ENCODE measurements at places on chromosomes 13 and 19. TPM values are rescaled to one million over a fixed set of nuclear protein-coding genes. Genes with fewer than 3 reads are reported as not detected.

ZNF180 gene
- total RNA-seq, result 9.6 TPM

- no peak overlapping the region for H3K27ac ChIP-seq
- H3K36me3 ChIP-seq, result peaks cover 37% of the 10 kb centered on the region
- no peaks in the 10 kb centered on the region for H3K27me3 ChIP-seq
- DNase-seq, result no peak
These were observed 59.2 kb downstream of the MLLT1 start for GRCh38 chr19:6220385-6221191.

DNA sequence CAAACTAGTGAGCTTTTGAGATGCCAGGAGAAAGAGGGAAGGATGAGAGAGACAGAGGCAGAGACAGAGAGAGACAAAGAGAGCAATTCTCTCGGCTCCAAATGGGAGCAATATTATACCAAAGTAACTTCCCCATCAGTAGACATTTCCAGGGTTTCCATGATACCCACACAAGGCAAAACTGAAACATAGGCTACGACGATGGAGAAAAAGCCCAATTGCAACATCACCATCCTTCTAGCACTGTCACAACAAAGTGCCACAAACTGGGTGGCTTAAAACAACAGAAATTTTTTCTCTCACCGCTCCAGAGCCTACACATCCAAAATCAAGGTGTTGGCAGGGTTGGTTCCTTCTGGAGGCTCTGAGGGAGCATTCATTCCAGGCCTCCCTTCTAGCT, 81.4 kb downstream of the KCTD12 start:
- H3K4me1 ChIP-seq, result no peaks in the 10 kb centered on the region
- DNase-seq, result no peak
- no peaks in the 10 kb centered on the region for H3K36me3 ChIP-seq
- no peaks in the 10 kb centered on the region for H3K27me3 ChIP-seq
- no peak overlapping the region for H3K27ac ChIP-seq

DNA sequence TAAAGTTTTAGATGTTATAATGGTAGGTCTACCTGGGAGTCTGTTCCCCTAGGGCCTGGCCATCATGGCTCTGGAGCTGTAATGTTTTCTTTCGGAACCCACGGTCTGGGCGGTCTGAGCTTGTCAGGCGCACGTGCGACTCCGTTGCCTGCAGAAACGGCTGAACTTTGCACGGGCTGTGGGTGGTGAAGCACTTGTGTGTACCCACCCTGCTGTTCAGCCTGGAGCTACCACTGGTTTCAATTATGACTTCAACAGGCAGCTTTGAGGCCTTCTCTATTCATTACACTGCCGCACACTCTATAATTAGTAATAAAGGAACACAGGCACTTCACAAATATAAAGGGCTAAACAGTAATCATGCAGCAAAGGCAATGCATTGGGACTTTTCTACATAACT, 6.0 kb downstream of the PCDH8 start:
- DNase-seq, result no peak
- no peak overlapping the region for H3K27ac ChIP-seq
- peaks cover 58% of the 10 kb centered on the region for H3K27me3 ChIP-seq
- H3K4me3 ChIP-seq, result no peak overlapping the region

DNA sequence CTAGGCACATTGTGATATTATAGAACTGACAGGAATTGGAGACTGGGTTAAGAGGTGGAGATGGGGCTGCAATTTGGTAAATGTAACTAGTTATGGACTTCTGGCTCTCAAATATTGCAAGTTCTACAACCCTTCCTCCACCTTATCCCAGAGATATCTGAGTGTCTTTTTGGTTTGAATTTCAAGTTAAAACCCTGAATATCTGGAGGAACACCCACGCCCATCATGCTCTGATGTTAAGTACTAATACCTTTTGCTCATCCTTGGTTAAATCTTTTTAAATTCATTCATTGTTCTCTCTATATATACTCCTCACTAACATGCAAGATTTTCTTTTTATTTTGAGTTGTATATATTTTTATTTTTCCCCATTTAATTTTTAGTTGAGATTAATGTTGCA, 28.9 kb downstream of the ITGBL1 start:
- no peak overlapping the region for H3K4me3 ChIP-seq
- no peaks in the 10 kb centered on the region for H3K4me1 ChIP-seq
- H3K27me3 ChIP-seq, result no peaks in the 10 kb centered on the region
- DNase-seq, result no peak

- no peak overlapping the region for H3K27ac ChIP-seq
- DNase-seq, result no peak
- no peaks in the 10 kb centered on the region for H3K4me1 ChIP-seq
- no peaks in the 10 kb centered on the region for H3K27me3 ChIP-seq
- no peak overlapping the region for H3K4me3 ChIP-seq
These were observed 103.7 kb upstream of the EDNRB start for GRCh38 chr13:78022164-78022877.

DNA sequence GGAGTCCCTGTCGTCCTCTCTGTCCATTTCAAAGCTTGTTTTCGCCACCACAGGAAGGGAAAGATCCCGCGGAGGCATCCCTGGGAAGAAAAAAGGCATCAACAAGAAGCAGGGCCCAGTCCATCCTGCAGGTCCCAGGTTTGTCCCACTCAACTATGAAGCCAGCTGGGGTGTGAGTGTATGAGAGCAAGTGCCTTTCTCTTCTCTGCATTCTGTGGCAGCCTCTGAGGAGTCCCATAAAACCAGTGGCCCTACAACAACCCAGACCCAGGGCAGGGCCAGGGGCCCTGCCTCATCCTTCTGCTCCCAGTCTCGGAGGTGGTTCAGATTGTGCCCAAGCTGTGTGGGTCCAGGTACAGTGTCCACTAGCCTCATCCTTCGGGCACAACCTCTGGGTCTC, 18.9 kb downstream of the PEG3 start:
- H3K4me3 ChIP-seq, result no peak overlapping the region
- no peaks in the 10 kb centered on the region for H3K36me3 ChIP-seq
- no peak for DNase-seq
- no peaks in the 10 kb centered on the region for H3K4me1 ChIP-seq

CYP4F3 gene
- 0.41 TPM for total RNA-seq

Data from upper lobe of right lung (tissue), 1 donor.